ENCODE measurements at places on chromosomes 12 and 14.

DNA sequence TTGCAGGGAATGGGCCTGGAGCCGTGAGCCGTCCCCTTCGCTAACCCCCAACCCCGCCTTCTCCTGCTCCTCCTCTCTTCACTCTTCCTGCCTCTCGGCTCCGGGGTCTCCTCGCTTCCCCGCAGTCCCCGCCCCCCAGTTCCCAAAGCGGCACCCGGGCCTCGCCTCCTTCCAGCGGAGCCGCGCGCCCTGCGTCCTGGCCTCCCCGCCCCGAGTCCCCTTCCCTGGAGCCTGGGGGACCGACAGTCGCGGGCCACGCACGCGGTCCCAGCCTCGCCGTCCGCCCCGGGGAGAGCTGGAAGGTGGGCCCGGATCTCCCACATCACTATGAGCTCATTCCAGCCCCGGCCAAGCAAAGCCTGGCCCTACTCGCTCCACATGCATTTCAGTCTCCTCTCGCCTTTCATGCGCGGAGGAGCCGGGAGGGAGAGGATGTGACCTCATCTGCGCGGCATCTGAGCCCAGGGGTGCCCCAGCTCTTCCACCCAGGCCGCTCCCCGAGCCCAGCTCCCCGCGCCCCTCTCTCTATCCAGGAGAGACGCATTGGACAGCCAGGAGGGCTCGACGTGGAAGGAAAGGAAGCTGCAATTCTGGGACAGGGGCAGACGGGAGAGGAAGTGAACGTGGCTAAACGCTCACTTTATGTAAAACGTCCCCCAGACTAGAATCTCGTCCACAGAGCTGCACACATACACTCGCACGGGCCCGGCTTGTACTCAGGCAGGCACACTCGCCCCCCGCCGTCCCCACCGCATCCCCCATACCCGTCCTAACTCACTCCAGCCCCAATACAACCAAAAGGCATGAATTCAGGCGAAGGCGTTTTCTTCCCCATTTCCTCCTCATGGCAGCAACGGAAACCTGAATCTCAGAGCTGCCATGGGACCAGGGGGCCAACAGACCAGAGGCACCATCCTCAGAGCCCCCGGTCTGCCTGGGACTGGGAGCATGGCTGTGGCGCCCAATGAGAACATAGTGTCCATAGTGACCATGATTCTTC, 108.7 kb upstream of the CCND2 start:
- DNase-seq = peak; percentile 52

DNA sequence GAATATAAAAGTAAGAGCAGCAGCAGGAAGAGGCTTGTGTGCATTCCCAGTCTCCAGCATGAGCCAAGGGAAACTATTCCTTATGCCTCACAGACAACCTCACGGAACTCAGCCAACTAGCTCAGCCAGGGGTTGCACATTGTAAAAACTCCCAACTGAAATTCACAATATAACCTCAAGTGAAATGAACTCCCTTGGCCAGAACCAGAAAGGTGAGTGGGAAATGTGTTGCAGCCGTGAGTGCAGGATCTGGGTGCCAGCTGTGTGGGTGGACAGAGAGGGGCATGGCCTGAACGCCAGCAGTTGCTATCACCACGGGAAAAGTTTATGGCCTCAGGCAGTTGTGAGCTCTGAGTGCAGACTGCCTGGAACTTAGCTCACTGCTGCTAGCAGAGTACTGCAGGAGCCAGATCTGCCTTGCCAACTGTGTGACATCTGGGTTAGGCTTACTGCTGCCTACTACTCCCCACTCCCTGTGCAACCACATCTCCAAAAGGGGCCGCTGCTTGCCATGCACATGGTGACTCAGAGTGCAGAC, 2.3 kb upstream of the CLEC1A start:
- DNase-seq = no peak

DNA sequence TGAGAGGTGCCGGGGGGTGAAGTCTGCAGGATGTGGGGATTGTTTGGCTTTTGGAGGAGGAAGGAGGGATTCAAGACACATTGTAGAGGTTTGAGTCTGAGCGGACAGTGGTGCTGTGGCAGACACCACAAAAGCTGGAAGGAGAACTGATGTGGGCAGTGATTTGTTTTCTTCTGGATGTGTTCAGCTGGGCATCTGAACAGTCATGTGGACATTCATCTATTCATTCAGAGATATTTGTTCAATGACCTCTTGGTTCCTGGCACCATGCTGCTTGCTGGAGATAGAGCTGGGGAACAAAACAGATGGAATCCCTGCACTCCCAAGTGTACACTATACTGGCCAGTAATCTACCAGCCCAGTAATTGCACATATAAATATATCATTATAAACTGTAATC, 64.0 kb downstream of the PTPN11 start:
- DNase-seq = no peak

GRCh38 chr14:66247662-66248193, 238.4 kb upstream of the CCDC196 start:
- no peak for DNase-seq

DNA sequence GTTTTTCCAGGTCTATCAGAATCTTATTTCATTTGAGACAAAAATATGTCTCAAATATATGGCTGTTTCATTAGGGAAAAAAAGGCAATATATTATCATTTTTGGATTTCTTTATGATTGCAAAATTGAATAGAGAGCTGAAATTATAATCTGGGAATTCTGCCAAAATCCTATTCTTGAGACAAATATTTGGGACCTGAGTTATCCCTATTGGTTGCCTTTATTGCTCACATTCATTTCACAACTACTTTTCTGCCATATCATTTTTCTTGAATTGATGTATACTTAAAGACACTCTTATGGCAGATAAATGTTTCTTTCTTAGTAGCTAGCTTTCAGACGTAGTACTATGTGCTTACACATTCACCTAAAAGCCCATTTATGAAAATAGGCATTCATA, 241.6 kb upstream of the NOVA1 start:
- no peak for DNase-seq

DNA sequence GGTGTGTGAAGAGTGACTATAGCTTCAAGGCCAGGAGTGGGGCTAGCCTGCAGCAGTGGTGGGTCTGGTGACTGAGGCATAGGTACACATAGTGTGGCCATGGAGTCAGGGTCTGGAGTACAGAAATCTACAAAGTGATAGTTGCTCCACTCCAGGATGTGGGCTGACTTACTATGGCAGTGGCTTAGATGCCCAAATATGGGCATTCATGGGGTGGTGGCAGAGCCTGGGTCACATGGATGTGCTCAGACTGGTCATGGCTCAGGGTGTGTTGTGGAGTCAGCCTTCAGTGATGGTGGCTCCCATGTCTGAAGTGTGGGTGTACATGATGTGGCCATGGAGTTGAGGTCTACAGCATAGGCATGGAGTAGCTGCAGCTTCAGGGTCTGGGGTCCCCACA, 27.3 kb downstream of the CLEC6A start:
- no peak for DNase-seq
